ENCODE measurements at places on chromosomes 16 and 17. TPM values are rescaled to one million over a fixed set of nuclear protein-coding genes. Genes with fewer than 3 reads are reported as not detected.

B9D1 gene
- total RNA-seq: 20.2 TPM

CCL7 gene
- total RNA-seq: not detected

CISD3 gene
- total RNA-seq: 11.2 TPM

PRR15L gene
- total RNA-seq: not detected

PRAC1 gene
- total RNA-seq: not detected

C17orf50 gene
- total RNA-seq: not detected

CCL1 gene
- total RNA-seq: not detected

ARL16 gene
- 36.4 TPM for total RNA-seq

GUCY2D gene
- not detected for total RNA-seq

CBFA2T3 gene
- not detected for total RNA-seq

Data from NCI-H460 (cell line).